ENCODE measurements at places on chromosomes 11 and 22.

GRCh38 chr11:7576726-7577290, 63.0 kb downstream of the PPFIBP2 start:
- DNase-seq = no peak

DNA sequence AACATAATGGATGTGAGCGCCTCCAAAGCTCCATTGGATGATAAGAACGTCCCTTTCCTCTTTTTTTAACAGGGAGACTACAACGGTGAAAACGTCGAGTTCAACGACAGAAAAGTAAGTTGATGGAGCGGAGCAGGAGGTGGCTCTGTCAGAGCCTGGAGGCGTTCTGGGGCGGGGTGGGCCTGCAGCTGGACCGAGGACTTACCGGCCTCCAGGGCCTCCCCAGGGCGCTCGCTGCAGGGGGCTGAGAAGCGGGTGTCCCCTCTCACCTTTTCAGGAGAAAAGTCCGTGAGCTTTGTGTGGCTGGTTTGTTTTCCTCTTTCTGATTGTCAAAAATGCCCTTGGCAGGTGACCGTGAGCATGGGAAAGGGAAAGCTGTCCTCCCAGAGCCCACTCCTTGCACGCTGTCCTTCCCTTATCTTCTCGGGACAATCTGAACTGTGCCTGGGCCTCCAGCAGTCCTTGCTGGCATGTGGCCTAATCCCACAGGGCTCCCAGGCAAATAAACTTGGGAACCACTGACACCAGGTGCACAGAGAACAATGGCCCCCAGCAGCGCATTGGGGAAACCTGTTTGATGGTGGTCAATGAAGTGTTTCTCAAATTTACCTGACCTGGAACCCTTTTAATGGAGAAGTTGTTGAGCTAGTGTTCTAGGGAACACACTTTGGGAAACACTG, 38.4 kb downstream of the ANO1 start:
- DNase-seq = no peak

DNA sequence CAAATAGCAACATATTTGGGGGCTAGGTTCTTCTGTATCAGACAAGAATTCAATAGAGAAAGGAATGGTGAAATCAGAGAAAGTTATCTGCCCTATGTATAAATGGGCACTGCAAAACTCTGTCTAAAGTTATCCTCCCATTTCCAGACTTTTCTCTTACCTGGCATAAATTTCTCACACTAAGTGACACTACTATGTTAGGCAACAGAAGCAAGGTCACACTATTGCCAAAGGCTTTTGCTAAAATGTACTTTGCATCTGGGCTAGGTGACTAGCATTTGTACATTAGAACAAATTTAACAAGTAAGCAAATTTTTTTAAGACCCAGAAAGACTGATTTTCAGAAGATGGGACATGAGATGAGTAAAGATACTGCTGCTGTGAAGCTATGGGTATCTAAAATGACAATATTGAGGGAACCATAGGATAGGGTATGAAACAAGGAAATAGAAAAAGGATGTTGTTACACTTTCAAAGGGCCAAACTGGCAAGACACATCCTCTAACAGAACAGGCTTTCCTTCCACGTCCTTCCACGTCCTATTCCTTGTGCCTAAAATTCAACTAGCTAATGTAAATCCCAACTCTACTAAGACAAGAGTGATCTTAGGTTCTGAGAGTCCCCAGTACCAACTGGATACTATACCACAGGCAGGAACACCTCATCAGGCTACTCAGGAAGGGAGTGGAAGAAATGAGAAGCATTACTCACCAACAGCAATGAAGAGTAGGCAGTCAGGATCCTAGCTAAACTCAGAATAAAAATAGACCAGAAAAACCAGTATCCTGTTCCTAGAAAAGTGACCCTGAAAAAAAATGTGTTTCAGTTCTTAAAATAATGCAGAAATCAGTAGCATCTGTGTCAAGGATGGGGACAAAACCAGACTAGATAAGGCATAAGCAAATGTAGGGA, 22.6 kb downstream of the GDPD4 start:
- DNase-seq = peak; percentile 46

- DNase-seq = no peak
Measured at GRCh38 chr11:33978376-33978775, 73.2 kb upstream of the CAPRIN1 start.

GRCh38 chr11:3905080-3905953, 49.9 kb downstream of the STIM1 start:
- peak; percentile 51 for DNase-seq

GRCh38 chr11:109993786-109994185, 99.4 kb upstream of the ZC3H12C start:
- DNase-seq = no peak

GRCh38 chr11:10457901-10458300, 2.8 kb downstream of the AMPD3 start:
- DNase-seq = no peak

- DNase-seq = no peak
Measured at GRCh38 chr11:120589376-120589775, 77.8 kb downstream of the GRIK4 start.

DNA sequence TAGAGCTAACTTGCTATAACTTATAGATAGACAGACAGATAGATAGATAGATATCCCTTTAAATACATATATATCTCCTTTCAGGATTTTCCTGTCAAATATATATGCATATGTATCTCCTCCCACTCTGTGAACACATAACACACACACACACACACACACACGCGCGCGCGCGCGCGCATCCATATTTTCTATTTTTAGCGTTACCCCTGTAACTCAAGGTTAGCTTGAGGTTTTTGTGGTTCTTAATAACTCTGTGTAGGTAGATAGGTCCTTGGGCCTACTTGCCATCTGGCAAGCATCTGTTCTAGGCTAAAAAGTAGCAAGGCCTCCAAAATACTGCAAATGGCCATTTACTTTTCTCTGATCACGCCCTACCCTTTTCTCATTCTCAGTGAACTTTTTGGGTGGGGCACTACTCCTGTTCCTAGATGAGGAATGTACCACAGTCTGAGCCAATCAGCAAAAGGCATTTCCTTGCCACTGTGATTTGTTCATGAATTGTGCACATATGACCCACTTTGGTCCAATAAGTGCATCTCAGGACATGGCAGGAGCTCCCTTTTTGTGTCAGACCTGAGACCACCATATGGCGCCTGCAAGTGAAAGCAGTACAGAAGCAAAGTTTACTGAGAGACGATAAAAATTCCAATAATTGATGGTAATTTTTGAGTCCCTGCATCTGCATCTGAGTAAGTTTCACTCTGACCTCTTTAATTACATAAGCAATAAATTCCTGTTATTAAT, 740.5 kb upstream of the API5 start:
- no peak for DNase-seq

GRCh38 chr11:74949753-74950137, 679 bp downstream of the SPCS2 start:
- DNase-seq = no peak

GRCh38 chr22:40258017-40258416, 80.3 kb downstream of the TNRC6B start:
- no peak for DNase-seq

DNA sequence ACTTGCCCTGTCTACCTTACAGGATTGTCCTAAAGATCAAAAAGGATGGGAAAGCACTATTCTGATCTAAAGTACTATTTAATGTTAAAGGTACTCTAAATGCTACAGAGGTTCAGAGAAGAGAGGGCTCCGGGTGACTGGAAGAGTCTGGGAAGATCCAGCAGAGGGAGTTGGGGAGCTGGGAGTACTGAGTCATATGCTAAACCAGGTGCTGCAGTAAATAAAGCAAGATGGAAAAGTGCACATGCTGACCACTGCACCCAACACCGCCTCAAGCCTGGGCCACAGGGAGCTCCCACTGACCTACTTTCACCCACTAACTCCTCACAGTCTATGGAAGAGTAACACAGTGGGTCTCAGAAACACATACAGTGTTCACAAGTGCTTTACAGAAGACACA, 49.3 kb downstream of the WT1 start:
- peak; percentile 28 for DNase-seq

GRCh38 chr11:124762105-124762623, at the start of gene ESAM:
ESAM (minus strand) TSS chr11:124762290; CDS start chr11:124762154, 136 bp downstream.
- no peak for DNase-seq

DNA sequence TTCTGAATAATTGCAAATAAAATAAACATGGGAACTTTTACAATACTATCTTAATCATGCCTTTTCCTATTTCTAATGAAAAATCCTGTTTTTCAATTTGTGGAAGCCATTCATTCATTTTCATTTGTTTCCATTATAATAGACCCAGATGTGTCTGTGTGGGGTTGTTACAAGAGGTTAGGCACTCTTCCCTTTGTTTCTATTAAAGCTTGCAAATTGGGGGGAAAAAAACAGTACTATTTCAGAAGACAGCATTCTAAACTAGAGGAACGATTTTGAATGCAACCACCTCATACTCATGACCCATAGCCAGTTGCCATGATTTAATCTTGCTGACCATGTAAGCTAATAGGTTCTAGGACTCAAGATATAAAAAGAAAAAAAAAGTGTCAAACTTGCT, 175.5 kb downstream of the SOX6 start:
- no peak for DNase-seq

DNA sequence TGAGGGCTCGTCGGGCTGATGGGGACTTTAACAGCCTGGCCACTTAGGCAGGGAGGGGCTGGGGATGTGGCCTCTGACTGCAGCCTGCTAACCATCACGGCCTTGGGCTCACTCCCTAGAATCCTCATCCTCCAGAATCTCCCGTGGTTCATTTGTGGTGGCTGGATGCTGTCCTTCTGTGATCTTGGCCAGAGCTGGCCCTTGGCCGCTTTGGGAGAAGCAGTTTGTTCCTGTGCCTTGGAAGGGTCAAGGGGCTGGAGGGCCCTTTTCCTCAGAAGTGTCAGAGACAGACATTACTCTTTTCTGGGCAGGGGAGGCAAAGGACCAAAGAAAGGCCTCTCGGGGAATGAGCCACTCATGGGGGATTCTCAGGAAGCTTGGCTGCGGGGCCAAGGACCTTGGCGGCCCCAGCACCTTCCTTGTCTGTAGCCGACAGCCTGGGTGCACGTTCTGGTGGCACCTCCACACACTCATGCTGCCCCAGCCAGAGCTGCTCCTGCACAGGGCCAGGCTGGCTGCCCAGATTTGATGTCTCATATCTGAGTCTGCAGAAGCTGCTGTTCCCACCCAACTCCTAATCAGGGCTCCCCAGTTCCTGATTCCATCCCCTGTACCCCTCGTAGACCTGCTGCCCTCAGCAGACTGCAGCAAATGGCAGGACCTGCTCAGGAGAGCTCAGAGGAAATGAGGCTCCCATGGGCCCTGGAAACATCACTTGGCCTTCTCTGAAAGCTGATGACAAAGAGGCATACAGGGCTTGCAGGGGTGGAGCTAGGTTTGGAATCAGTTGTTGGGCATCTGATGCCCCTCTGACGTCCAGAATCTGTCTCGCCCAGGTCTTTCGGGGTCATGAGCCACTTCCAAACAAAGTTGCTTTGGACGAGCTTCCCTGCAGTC, 107.7 kb downstream of the CTTN start:
- DNase-seq = no peak

DNA sequence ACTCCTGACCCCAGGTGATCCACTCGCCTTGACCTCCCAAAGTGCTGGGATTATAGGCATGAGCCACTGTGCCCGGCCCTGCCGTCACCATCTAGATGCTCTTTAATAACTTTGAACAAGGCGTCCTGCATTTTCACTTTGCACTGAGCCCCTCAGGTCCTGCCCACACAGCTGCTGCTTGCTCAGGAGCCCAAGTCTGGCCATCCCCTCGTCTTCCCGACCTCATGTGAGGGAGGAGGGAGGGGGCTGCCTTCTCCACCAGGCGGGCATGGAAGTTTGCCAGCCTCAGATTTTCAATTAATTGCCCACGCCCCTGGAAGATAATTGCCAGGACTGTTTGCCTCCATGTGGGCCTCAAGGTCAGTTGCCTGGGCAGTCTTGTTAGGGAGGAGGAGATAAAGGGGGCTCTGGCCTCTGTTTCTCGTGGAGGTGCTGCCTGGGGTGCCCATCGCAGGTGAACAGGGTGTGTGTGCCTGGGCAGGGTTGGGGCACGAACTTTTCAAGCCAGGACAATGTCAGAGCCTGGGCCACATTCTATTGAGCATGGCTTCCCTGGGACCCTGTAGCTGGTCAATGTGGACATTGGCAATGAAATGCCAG, 27.9 kb upstream of the MYEOV start:
- no peak for DNase-seq

DNA sequence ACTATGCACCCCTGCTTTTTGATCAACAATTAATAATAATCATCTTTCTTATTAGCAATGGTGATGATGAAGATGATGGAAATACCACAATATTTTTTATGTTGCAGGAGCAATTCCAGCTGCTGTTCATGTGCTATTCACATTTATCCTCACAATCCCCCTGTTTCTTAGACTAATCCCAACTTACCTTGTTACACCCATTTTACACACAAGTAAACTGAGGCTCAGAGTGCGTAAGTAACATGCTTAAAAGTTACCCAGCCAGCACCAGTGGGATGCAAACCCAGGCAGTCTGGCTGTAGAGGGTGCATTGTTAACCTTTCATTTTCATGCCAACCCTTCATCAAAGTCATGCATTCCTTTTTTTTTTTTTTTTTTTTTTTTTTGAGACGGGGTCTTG, 1.6 kb upstream of the CRYBA4 start:
- DNase-seq = no peak

DNA sequence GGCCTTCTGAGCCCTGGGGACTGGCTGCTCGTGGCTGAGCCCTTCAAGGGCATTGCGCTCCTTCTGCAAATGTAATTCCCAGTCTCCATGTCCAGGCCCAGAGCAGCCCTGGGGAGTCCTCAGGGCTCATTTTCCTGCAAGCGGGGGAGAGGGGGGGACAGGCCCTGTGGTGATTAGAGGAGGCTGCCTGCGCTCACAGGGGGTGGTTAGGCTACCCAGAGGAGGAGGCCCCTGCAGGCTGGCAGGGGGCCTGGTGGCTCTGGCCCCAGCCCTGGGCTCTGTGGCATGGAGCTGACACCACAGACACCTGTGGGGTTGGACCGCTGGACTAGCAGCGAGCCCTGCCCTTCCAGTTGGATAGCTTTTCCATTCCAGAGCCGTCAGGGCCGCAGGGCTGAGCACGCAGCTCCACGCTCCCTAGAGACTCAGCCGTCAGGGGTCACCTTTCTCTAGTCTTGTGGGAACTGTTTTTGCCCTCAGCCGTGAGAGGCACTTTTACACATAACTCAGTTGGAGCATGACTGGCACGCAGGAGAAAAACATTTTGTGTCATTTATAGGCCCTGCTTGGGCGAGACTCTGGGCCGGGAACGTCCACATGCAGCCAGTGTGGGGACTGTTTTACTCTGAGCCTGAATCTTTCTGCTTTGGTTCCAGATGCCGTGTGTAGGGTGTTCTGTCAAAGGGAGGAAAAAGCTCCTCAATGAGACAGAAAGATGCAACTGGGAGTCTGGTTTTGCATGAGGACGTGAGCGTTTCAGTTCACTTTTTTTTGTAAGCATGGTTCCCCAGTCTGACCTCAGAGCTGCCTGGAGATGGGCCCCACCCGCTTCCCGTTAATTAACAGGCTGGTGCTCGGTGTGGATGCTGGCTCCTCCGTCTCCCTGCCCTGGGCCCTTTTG, 58.1 kb downstream of the LRP5 start:
- no peak for DNase-seq

GRCh38 chr22:46833228-46833627, 70.8 kb downstream of the TBC1D22A start:
- DNase-seq = no peak

- no peak for DNase-seq
Measured at GRCh38 chr11:61885166-61885778, 6.1 kb downstream of the FADS3 start.

- no peak for DNase-seq
Measured at GRCh38 chr11:127255209-127255608, 254.6 kb upstream of the KIRREL3 start.
